NCI-H510A (cell line): ENCODE measurements at places on chromosomes 4 and X.

DNA sequence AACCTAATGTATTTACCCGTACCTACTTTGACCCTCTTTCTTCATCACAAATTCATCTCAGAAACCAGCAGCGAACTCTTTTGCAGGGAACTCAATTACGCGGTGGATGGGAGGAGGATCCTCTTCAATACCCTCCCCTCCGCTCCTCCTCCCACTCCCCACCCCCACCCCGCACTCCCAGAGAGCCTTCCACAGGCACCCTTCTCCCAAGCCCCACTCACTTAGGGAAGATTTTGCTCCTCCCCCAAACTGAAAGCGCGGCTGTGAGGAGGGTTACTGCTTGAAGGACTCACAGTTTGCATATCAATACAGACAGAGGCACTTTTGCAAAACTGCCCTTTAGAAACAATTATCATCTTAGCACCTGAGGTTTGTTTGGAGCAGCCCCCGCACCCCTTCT lies 960 bp upstream of the IL1RAPL1 start:
- peak; percentile 34 for DNase-seq

DNA sequence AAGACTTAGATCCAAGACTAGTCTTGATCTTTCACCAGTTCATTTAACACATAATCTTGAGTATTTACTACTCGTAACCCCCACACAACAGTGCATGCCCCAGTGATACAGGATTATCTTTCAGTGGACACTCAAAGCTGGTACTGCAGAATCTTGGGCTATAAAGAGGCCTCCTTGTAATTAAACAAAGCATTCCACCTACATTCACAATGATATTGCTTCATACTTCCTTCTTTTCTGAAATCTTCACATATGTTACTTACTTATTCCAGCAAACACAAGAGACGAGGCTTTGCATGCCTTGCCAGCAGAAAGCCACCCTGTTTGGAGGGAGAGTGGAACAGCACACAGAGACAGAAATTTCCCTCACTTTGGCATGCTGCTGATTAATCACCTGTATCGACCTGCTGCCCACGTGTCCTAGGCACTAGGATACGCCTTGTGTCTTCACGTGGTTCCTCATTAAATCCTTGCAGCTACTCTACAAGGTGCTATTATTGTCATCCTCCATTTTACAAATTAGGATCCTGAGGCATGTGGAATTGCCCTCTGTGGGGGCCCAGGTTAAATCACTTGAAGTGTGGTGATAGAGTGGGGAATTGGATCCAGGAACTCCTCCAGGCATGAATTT lies 77.3 kb downstream of the FAM184B start:
- no peak for DNase-seq

- no peak for DNase-seq
Measured at GRCh38 chr4:139670775-139671174, 5.2 kb downstream of the MGST2 start.

DNA sequence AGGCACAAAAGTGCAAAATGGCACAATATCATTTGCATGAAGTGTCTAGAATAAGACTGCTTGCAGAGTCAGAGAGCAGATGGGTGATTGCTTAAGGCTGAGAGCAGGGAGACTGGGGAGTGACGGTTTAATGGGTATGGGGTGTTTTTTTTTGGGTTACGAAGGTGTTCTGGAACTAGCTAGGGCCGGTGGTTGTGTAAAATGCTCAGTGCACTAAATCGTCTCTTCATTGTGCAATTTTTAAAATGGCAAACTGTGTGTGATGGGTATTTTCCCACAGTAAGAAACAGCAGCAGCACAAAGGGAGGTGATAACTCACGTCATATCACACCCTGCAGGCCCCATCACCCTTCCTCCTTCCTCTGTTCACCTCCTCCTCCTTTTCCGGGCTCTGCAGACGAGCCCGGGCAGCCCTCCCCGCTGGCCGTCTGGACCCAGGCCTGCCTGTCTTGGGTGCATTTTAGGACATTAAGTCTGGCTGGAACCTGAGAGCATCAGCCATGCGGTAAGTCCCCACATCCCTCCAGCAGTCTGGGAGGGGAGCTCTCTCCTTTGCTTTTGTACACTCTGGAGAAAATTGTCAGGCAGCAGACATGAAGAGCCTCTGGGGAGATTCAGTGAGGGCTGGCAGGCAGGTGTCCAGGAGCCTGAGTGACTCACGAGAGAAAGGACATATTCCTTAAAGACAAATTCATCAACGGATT lies 42.7 kb downstream of the ASMT start:
- no peak for DNase-seq

DNA sequence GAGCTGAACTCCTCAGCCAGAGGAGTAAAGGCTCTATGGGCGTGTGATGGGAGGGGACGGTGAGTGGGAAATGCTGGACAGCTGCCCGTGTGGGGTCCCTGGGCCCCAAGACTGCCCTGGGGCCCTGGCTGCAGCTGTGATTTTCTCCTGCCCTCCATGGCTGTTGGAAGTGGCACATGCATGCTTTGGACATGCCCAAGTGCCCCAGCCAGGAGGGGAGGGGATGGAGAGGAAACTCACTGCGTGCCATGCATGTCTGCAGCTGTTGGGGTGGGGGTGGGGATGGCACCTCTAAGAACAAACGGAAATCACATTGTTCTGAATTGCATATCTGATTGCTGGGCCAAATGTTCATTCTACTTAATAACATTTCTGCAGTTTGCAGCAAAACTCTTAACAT lies 52.4 kb downstream of the MID2 start:
- DNase-seq = no peak

DNA sequence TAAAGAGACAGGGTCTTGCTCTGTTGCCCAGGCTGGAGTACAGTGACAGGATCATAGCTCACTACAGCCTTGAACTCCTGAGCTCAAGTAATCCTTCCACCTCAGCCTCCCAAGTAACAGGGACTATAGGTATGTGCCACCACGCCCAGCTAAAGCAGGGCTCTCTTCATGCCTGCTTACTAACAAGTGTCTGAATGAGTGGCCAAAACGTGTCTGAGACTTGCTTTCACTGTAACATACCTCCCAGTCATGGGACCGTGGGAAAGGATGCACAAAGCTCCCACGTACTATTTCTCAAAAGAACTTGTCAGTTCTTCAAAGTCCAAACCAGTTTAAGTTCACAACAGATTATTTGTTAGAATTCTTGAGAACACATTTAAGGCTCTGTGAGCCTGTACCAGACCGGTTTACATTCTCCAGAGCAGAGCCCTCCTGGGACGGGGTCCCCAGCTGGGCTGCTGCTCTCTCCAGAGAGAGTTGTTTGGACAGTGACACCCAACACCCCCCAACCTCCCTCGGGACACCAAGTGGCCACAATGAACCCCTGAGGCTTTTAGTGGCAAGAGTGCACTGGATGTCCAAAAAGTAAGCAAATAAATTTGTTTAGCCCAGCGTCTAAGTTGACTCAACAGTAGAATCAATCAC lies 24.1 kb downstream of the SH3KBP1 start:
- DNase-seq = no peak

GRCh38 chrX:129640737-129641136 lies 14.0 kb downstream of the APLN start:
- no peak for DNase-seq

- no peak for DNase-seq
Measured at GRCh38 chr4:188864741-188865140, 725.5 kb downstream of the TRIML1 start.

DNA sequence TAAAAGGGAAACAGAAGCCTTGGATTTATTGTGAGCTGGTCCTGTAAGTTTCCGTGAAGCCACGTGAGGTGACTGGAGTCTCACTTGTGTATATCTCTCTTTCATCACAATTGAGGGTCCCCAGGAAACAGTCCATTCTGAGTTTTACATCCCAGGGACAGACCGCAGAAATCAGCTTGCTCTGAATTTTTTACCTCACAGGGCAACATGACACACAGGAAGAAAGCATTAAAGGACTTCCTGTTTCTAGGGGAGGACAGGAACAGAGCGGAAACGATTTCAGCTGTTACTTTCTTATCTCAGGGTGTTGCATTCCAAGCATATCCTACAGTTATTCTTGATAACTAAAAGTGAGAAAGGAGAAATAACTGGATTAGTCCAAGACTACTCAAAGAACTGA lies 553.5 kb downstream of the TRAM1L1 start:
- no peak for DNase-seq

- no peak for DNase-seq
Measured at GRCh38 chr4:151246742-151247141, 30.2 kb upstream of the PRSS48 start.

- DNase-seq = no peak
Measured at GRCh38 chr4:14631806-14632440, 370.4 kb upstream of the CPEB2 start.

GRCh38 chr4:98248934-98249333 lies 12.2 kb upstream of the RAP1GDS1 start:
- DNase-seq = no peak

GRCh38 chr4:135371137-135371536 lies 1169.5 kb upstream of the PABPC4L start:
- DNase-seq = no peak

DNA sequence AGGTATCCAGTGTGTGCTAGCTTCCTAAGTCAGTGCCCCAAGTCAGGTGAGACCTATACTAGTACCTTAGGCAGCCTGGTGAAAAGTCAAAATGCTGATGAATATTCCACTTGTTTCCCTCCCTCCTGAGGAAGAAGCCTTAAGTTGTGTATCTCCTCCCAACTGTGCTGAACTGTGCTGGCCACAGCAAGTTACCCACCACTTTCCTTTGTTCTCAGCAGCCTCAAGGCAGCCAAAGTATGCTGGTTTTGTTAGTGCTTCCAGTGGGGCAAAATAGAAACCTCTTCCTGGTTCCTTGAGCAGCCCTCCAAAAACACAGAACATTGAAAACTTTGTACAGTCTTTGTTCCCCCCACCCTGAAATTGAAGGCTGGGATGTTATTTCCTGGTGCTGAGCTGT lies 13.9 kb downstream of the ATG4A start:
- DNase-seq = no peak

DNA sequence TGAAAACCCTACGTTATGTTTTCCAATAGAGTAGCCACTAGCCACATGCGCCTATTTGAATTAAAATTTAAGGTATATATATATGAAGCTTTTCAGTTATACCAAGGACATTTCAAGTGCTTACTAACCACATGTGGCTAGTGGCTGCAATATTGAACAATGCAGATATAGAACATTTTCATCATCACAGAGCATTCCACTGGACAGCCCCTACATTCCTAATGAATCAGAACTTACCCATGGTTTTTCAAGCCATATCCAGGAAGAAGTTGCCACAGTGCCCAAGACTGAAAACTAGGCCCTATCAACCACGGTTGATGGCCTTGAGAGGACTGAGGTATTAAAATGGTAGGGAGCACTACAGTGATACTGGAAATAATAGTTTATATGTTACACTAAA lies 29.7 kb downstream of the NEK1 start:
- DNase-seq = no peak

GRCh38 chrX:2517055-2517454 lies 16.3 kb upstream of the DHRSX start:
- DNase-seq = no peak
